ENCODE measurements at places on chromosomes 3 and 15.

- no peak for DNase-seq
Measured at GRCh38 chr3:150825916-150826377, 63.0 kb upstream of the SIAH2 start.

DNA sequence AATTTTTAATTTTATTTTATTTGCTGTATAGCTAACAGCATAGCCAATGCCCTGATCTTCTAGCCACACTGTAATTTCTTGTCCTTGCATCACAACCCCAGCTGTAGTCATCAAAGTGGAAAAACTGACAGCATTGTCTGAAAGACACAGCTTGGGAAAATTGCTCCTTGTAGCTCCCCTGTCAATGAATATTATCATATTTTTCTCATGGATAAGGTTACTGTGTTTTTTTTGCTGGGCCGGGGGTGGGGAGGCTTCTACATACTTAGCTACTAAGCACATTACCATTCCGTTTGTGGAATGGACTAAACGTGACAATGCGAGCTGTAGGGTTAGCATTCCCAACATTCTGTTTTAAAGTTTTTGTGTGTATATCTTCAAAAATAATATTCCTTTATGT is 381.3 kb downstream of the TIGIT start:
- DNase-seq: no peak

- DNase-seq: no peak
Measured at GRCh38 chr3:14503033-14503705, 37.0 kb downstream of the GRIP2 start.

- DNase-seq: no peak
Measured at GRCh38 chr3:43273416-43273815, 12.9 kb upstream of the SNRK start.

- DNase-seq: no peak
Measured at GRCh38 chr3:16211176-16211904, 36.9 kb downstream of the GALNT15 start.
